ENCODE measurements at places on chromosomes 6 and 20.

DNA sequence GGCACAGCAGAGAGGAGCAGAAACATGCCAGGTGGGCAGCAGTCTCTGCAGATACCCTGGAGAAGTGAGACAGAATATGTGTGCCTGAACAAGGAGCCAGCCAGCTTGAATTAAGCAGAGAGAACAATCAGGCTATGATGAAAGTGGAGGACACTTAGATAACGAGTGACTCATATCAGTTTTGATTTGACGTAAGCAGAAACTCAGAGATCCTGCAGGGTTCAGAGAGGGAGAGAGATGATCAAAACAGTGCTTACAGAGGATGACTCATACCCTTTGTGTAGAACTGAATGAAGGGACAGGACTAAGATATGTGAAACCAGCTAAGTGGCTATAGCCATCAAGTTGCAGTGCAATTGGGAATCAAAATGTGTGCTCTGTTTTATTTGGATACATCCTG lies 300.7 kb downstream of the TENT5A start:
- no peak for DNase-seq

- DNase-seq, result no peak
Measured at GRCh38 chr6:106773996-106774629, 144.7 kb downstream of the QRSL1 start.

DNA sequence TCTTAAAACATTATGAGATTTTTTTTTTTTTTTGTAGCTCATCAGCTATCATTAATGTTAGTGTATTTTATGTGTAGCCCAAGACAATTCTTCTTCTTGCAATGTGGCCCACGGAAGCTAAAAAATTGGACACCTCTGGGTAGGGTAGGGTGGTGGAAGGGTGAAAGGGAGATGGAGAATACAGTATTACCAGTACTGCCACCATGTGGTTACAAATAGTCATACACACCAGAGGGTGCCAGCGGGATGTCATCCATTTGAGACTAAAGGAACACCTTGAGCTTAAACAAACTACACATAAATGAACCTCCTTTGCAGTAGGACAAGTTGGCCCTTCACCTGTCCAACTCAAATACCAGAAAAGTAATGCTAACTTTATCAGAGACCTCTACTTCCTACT lies 601.9 kb downstream of the HTR1B start:
- no peak for DNase-seq

DNA sequence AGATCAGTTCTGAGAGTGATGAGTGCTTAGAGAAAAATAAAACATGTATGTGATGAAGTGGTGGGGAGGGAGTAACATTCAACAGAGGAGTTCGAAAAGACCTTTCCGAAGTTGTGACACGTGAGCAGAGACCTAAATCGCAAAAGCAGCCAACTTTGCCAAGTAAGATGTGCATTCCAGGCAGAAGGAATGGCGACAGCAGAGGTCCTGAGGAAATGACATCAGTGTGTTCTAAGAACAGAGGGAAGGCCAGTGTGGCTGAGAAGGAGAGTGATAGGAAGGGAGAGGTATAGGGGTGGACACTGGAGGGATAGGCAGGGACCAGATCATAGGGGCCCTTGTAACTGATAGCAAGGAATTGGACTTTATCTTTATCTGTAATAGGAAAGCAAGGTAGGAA lies 51.3 kb downstream of the ADAT2 start:
- no peak for DNase-seq

DNA sequence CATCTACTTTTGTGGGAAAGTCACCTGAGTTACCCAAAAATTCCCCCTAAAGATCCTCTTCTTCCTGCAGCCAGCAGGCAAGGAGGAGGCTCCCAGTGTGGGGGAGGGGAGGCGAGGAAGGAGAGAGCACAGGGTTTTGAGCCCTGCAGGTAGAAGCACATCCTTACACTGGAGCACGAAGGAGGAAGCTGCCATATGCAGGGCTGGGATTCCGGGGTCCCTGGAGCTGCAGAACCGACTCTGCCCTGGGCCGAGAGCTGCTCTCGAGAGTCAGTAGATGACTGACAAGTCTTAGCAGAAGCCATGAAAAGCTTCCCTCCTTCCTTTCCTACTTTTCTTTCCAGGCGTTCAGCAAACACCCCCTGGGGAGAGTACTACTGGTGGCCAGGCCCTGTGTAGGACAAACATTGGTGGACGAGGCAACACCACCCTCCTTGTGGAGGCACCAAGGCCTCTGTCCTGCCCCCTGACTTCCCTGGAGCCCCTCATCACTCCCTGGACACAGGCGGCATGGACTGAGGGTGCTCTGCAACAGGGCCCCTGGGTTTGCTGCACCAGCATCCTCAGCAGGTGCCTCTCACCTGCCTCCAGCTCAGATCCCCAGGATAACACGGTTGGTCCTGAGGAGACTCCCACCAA lies 211.7 kb upstream of the CST7 start:
- no peak for DNase-seq

DNA sequence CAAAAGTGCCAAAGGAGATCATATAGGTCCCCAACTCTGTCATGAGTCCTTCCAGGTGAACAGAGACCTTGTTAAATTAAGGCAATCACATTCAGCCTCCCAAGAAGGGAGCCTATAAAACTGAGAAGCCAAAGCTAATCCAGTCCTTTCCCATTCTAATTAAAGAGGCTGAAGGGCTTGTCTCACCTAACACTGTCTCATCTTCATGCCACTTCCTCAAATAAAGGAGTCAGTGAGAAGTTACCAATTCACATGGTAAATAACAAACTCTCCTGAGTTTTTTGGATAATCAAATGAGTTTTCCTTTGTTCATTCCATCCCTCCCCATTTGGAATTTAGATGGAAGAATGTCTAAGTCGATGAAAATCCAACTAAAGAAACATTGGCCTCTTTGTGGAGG lies 242.8 kb downstream of the UST start:
- no peak for DNase-seq

DNA sequence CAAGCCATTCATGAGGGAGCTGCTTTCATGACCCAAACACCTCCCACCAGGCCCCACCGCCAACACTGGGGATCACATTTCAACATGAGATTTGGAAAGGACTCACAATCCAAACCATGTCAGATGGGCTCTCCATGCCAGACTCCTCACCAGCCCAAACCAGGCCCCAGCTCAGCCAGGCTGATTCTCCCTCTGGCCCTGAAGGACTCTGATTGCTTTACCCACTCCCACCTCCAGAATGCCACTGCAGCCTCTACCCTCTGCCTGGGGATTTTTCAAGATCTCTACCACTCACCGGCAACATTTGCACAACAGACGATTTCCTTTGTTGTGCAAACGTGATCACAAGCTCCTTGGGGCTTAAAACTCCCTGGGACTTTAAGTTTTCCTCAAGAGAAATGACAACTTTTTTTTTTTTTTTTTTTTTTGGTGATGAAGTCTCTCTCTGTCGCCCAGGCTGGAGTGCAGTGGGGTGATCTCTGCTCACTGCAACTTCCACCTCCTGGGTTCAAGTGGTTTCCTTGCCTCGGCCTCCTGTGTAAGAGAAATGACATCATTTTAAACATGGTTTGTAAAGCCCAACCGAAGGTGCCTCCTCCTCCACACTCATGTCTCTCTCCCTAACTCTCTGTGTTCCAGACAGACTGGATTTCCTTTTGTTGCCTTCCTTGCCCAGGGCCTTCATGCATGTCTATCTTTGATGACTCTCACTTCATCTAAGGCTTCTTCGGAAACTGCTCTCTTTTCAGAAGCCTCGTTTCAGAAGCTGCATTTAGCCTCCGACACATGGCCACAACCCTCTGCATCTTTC lies 147.0 kb downstream of the CDH26 start:
- no peak for DNase-seq

DNA sequence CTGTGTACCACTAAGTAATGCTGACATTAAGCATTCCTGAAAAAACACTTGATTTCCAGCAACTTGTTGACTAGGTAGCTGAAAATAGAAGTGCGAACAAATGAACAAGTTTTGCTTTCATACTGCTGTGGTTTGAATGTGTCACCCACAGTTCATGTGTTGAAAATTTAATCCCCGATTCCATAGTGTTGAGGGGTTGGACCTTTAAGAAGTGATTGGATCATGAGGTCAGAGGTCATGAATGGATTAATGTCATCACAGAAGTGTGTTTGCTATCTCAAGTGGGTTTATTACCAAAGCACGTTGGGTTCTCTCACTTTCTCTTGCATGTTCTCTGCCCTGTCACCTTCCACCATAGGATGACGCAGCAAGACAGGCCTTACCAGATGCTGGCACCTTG lies 568.5 kb downstream of the UTRN start:
- DNase-seq, result no peak

- no peak for DNase-seq
Measured at GRCh38 chr6:57163956-57164355, 8.2 kb upstream of the BAG2 start.

DNA sequence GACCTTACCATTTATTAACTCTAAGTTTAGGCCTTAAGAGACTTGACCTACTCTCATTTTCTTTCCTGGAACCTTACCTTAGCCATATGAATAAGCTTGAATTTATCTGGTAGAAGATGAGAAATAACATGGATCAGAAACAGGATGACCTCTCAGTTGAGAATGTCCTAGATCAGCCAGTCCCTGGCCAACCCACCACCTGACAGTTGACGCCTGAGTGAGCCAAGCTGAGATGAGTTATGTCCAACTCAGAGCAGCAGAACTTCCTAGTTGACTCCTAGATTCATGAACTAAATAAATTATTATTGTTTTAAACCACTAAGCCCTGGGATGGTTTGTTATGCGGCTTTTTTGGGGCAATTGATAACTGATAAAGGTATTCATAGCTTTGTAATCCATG lies 233.0 kb upstream of the RAB32 start:
- DNase-seq, result no peak

GRCh38 chr20:37131486-37131885 lies 35.7 kb upstream of the RBL1 start:
- no peak for DNase-seq

- DNase-seq, result no peak
Measured at GRCh38 chr6:130369831-130370230, 4.0 kb downstream of the TMEM200A start.

DNA sequence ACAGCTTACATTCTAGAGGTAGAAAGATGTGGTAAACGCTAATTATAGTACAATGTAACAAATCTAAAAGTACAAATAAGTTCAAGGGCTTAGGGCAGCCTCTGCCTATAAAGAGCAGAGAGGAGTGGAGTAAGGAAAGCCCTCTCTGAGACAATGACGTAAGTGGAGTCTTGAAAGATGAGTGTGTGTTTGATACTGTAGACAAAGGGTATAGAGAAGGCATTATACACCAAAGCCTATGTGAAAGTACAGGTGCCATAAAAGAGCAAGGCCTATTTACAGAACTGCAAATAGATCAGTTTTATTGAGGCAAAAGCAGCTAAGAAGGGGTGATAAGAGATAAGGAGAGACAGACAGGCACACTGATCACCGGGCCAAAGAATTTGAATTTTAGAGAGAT lies 10.9 kb downstream of the GOPC start:
- DNase-seq, result no peak

GRCh38 chr20:38202982-38203293 lies 37.9 kb upstream of the TGM2 start:
- no peak for DNase-seq

GRCh38 chr6:20740088-20740487 lies 205.8 kb downstream of the CDKAL1 start:
- DNase-seq, result no peak

DNA sequence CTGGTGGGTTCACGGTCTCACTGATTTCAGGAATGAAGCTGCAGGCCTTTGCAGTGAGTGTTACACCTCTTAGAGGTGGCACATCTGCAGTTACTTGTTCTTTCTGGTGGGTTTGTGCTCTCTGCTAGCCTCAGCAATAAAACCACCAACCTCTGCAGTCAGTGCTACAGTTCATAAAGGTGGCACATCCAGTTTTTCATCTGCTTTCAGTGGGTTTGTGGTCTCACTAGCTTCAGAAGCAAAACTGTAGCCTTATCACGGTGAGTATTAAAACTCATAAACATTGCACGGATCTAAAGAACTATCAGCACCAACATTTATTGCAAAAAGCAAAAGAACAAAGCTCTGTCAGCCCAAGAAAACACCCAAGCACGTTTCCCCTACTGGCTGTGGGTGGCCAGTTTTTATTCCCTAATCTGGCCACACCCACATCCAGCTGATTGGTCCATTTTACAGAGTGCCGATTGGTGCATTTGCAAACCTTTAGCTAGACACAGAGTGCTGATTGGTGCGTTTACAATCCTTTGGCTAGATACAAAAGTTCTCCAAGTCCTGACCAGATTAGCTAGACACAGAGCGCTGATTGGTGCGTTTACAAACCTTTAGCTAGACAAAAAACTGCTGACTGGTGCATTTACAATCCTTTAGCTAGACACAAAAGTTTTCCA lies 3.4 kb upstream of the TMEM14C start:
- DNase-seq, result no peak

DNA sequence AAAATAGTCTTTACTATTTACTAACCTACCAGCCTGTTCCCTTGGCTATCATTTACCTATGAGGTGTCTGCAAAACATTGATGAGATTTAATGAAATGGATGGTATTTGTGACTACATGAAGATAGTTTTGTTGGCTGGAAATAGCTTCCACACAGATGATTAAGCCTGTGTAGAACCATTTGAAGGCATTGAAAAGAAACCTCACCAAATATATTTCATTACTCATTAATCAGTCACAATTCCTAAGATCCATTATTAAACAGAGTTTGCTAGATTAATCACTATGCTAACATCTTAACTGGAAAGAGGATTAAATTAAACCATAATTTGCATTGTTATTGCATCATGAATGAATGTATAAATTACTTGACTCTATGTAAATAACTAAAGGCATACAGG lies 560.3 kb downstream of the BMP2 start:
- no peak for DNase-seq

DNA sequence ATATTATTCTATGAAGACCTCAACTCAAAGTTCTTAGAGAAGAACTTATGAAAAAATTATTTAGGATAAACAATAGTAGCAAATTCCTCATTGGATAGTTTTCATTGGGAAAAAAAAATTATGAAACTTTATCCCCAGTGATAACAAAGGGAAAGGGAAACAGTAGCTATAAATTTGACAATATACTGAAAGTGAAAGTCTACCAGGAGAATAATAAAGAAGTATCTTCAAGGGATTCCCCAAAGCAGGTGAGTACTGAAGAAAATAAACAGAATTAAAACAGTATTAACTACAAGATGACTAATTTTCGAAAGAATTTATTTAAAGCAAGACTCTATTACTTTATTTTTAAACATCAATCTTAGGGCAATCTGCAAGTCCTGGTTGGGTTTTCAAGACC lies 56.4 kb downstream of the REPS1 start:
- no peak for DNase-seq

GRCh38 chr20:11057624-11058023 lies 383.8 kb upstream of the JAG1 start:
- no peak for DNase-seq

- no peak for DNase-seq
Measured at GRCh38 chr20:60986506-60987156, 265.4 kb upstream of the CDH4 start.

DNA sequence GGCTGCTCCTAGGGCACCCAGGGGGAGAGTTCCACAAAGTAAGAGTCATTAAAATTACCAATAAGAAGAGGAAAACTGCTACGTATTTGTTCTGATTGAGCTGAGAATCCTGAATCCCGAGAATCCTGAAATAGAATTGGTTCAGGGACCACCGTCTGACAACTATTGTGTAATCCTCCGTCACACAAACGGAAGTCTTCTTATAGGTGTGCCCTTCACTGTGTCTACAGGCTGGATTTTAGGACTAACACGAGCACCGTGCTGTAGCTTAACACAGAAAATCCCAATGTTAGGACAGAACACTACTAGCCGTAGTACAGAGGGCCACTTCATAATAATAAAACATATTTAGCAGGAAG lies 50.6 kb upstream of the RNF182 start:
- no peak for DNase-seq
